ENCODE measurements at places on chromosomes 12 and 14.
A peak's percentile ranks its signal among the peaks of the same experiment; 100 is the strongest.

GRCh38 chr12:71871116-71871515 is 31.6 kb downstream of the TBC1D15 start:
- DNase-seq = no peak

DNA sequence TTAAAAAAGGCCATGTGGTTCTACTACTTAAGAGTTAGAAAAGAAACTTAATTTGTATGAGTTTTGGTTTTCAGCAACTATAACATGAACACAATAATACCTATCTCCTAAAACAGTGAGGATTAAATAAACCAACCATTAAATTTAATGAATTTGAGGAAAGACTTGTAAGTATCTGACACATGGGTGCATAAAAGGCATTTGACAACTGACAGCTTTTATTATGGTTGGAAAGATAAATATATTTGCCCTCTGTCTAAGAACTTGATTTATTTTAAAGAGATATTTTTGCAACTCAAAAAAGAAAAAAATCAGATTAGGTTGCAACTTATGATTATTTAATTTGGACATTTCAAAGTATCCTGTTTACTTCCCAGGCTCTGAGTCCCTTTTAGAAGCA is 217.9 kb upstream of the EEA1 start:
- no peak for DNase-seq

GRCh38 chr12:63093711-63094110 is 57.3 kb downstream of the AVPR1A start:
- DNase-seq = no peak

GRCh38 chr12:123063535-123063934 is 83.1 kb downstream of the ARL6IP4 start:
- DNase-seq = no peak

- DNase-seq = no peak
These were observed 20.9 kb downstream of the AKAP6 start for GRCh38 chr14:32350020-32350419.

DNA sequence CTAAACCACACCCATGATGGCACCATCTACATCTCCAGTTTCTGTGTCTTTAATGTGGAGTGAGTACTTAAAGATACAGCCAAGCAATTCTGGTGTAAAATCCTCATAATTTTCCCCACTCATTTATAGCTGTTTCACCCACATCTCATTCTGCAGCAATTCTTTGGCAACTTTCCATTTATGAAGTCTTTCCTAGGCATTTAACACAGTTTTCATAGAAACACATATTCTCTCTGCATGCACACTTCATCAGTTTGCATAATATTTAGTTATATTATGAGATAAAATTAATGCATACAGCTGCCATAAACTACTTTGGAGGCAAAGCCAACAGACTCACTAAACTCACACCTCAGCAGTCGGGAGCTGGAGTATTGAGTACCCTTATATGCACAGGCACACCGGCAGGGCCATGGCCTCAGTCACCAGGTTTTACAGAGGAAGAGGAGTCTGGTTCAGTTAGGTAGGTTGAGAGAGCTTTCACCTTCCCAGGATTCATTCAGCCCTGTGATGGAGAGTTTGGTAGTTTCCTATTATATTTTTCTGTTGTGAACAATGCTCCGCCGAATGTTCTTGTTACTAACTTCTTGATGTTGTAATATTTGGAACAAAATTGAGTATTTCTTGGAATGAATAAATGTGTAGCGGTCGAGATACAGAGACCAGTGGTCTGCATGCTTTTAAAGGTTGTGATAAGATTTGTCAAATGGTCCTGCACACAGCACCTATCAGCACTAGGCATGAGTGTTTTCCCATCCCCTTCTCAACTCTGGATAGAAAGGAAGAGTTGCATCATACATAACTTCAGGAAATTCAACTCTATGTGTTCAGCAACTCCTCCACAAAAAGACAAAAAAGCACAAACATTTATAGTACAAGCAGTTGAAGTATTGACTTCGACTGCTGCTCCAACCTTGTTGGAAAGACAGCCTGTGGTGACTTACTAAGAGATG is 123.5 kb downstream of the TTC8 start:
- DNase-seq = no peak

- peak; percentile 17 for DNase-seq
These were observed 1.4 kb downstream of the PLXNC1 start for GRCh38 chr12:94149781-94150239.

GRCh38 chr12:78566456-78566855 is 298.1 kb upstream of the SYT1 start:
- no peak for DNase-seq

DNA sequence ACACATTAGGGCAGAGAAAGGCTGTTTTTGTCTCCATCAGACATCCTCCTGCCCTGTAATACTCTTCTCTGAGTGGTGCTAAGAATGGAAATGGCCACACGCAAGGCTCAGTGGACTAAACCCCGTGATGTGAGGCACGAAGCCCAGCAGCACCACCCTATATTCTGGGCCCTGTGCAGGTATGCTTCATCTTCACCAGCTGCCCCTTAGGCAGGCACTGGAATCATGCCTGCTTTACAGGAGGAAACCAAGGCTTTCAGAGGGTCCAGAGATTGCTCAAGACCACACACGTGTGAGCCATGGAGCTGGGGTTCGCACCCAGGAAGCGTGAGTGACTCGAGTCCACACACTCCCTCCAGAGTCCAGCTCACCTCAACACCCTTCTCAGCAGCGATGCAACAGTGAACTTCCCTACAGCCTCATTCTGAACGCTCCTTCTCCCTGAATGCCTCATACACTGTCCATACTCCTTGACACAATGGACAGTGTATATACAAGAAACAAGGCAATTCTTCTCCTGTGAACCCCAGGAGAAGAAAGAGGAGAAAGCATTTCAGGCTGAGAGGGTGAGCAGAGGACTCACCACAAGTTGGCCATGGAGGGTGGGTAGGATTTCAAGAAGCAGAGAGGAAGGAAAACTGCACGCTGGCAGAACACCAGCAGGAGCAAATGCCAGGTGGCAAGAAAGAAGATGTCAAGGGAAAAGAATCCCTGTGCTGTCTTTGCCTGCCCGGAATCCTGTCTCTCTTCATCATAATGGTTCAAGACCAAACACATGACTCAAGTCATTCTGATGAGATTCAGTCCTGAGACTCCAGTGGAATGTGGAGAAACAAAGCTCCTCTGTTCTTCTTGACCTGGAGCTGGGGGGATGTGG is 39.1 kb downstream of the NT5DC3 start:
- no peak for DNase-seq

GRCh38 chr12:71702590-71702989 is 16.7 kb downstream of the TMEM19 start:
- no peak for DNase-seq
